HFFc6 (cell line): ENCODE measurements at places on chromosomes 7 and 10. TPM values are rescaled to one million over a fixed set of nuclear protein-coding genes. Genes with fewer than 3 reads are reported as not detected.

The ANXA8L1 gene
- 0.36 TPM in 1 of 3 replicates, not detected in the others for total RNA-seq

The LRRC17 gene
- total RNA-seq: 4.6 to 46.2 TPM (median 34.6 TPM) in 3 replicates

The CALML3 gene
- not detected in 3 replicates for total RNA-seq

GRCh38 chr10:57706576-57707299 is 561.0 kb downstream of the IPMK start:
- H3K36me3 ChIP-seq: no peaks in the 10 kb centered on the region
- H3K27ac ChIP-seq: no peak overlapping the region
- no peak overlapping the region for H3K4me3 ChIP-seq
- no peak for DNase-seq
- peaks cover under 1% of the 10 kb centered on the region; the same call in 1 of the 2 replicates for H3K27me3 ChIP-seq

GRCh38 chr10:49662169-49662830 is 17.2 kb upstream of the C10orf53 start:
- peaks cover 40% of the 10 kb centered on the region for H3K27me3 ChIP-seq
- DNase-seq: no peak
- H3K4me3 ChIP-seq: no peak overlapping the region
- H3K27ac ChIP-seq: no peak overlapping the region
- no peaks in the 10 kb centered on the region for H3K4me1 ChIP-seq

DNA sequence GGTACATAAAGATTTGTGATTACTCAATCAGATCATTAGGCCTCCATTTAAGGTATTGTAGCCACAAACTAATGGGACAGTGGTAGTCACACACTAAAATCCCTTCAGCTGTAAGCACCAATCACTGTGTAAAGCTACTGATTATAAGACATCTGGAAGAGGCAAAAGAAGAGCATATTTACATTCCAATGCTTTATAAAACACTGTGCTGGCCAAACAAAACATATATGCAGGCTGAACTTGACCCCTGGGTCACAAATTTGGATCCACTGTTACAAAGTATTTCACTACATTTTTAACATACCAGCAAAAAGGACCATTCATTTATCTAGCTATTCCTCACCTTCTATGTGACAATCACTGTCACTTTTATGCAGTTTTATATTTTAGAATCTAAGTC is 41.4 kb upstream of the ANLN start:
- no peak overlapping the region for H3K27ac ChIP-seq
- H3K27me3 ChIP-seq: no peaks in the 10 kb centered on the region
- peaks cover 17% of the 10 kb centered on the region for H3K4me1 ChIP-seq
